NCI-H460 (cell line): ENCODE measurements at places on chromosomes 5 and 9. TPM values are rescaled to one million over a fixed set of nuclear protein-coding genes. Genes with fewer than 3 reads are reported as not detected.

Gene MARCOL
- total RNA-seq: 2.3 and 3.8 TPM in 2 replicates

Gene PCDHB14
- total RNA-seq: 2.7 and 2.8 TPM in 2 replicates

Gene SPINK4
- not detected in 2 replicates for total RNA-seq

Gene PCDHGB4
- total RNA-seq: 5.5 and 5.6 TPM in 2 replicates

Gene C5orf34
- 11.5 and 13.1 TPM in 2 replicates for total RNA-seq

Gene CARTPT
- total RNA-seq: not detected in 2 replicates

Gene PDZD2
- not detected in 2 replicates for total RNA-seq

Gene LCN2
- not detected in 2 replicates for total RNA-seq

Gene ATOSB
- 9.6 and 10.6 TPM in 2 replicates for total RNA-seq

Gene CRB2
- total RNA-seq: not detected in 2 replicates

Gene TAF11L5
- not detected in 2 replicates for total RNA-seq

Gene TNIP1
- total RNA-seq: 44.0 and 48.3 TPM in 2 replicates

Gene GFRA3
- 0.05 TPM in 1 of 2 replicates, not detected in the other for total RNA-seq

Gene ERCC6L2
- total RNA-seq: 46.9 and 62.2 TPM in 2 replicates

Gene DMRTA1
- 1.3 and 1.4 TPM in 2 replicates for total RNA-seq

Gene PRDM9
- total RNA-seq: not detected in 2 replicates

Gene KIF20A
- 35.2 and 40.3 TPM in 2 replicates for total RNA-seq

Gene SLC6A19
- total RNA-seq: not detected in 2 replicates

Gene PCDHA2
- not detected in 2 replicates for total RNA-seq

Gene TSLP
- 1.4 and 3.3 TPM in 2 replicates for total RNA-seq

Gene NR4A3
- 5.8 and 7.1 TPM in 2 replicates for total RNA-seq

Gene CD180
- total RNA-seq: not detected in 2 replicates

Gene SLC6A7
- total RNA-seq: 1.6 TPM in 2 replicates

Gene FOXD1
- total RNA-seq: 15.6 and 16.6 TPM in 2 replicates

Gene CCL21
- not detected in 2 replicates for total RNA-seq

Gene FBP1
- 0.12 TPM in 1 of 2 replicates, not detected in the other for total RNA-seq

Gene PJA2
- 46.3 and 50.8 TPM in 2 replicates for total RNA-seq

Gene SPATA6L
- total RNA-seq: not detected in 2 replicates

Gene CFAP90
- not detected in 2 replicates for total RNA-seq

Gene ADAMTS13
- 0.40 and 1.1 TPM in 2 replicates for total RNA-seq

Gene CD72
- total RNA-seq: not detected in 2 replicates

Gene AK8
- total RNA-seq: 0.42 and 2.6 TPM in 2 replicates

Gene CATSPER3
- total RNA-seq: 0.17 and 0.40 TPM in 2 replicates

Gene FBP2
- not detected in 2 replicates for total RNA-seq

Gene SV2C
- total RNA-seq: not detected in 2 replicates

Gene SLC9A3
- total RNA-seq: 9.1 and 10.5 TPM in 2 replicates

Gene RELL2
- 1.5 and 2.1 TPM in 2 replicates for total RNA-seq

Gene DPH7
- 24.4 and 29.9 TPM in 2 replicates for total RNA-seq

Gene TAF11L6
- not detected in 2 replicates for total RNA-seq

Gene ADGRD2
- total RNA-seq: not detected in 2 replicates

Gene PPIC
- total RNA-seq: 9.1 and 10.9 TPM in 2 replicates

Gene CORO2A
- 0.69 and 0.92 TPM in 2 replicates for total RNA-seq

Gene EPB41L4A
- 0.10 TPM in 1 of 2 replicates, not detected in the other for total RNA-seq
